Dorsolateral prefrontal cortex (tissue), 122 donors: ENCODE measurements at places on chromosomes 2 and 18. TPM values are rescaled to one million over a fixed set of nuclear protein-coding genes. Genes with fewer than 3 reads are reported as not detected.
A peak's percentile ranks its signal among the peaks of the same experiment; 100 is the strongest.

Gene COPS7B
- total RNA-seq: 48.1 TPM

Gene SERPINB5
- not detected for total RNA-seq

Gene STEAP3
- 3.5 TPM for total RNA-seq

Gene ADAM23
- total RNA-seq: 86.0 TPM

Gene LYPD1
- 11.3 TPM for total RNA-seq

Gene DES
- total RNA-seq: 9.5 TPM

Gene OXER1
- 0.32 TPM for total RNA-seq

Gene NIF3L1
- total RNA-seq: 26.3 TPM

DNA sequence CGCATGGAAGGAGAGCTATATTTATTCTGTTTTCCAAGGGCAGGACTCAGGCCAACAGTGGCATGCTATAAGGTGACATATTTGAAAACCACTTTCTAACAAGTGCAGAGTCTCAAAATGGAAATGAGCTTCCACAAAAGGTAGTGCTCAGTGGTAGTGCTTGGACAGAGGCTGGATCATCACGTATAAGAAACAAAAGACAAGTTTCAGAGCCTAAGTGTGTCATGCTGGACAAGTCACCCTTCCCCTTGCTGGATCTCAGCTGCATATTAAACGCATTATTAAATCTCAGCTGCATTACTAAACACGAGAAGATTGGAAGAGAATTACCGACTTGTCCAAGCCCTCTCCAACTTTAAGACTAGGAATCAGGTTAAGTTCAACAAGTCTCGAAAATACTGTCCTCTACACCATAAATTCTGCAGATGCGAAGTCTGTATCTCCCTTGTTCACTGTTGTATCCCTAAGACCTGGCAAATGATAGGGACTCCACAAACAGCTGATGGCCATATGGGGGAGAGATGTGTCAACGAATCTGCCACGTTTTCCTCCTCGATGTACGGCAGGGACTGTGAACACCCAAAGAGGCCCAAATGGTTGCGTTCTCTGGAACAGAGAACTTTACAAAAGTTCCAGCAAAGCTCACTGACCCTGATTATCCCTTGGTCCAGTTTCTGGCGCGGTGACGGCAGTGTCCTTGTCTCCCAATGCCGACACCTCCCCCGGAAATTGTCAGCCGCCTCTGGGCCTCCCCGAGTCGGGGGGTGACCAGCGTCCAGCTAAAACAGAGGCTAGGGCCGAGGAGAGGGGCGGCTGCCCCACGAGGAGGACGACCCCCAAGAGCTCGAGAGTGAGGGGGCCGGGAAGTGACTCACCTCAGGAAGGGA is 611 bp downstream of the NOL10 start:
- DNase-seq: peak; percentile 17

DNA sequence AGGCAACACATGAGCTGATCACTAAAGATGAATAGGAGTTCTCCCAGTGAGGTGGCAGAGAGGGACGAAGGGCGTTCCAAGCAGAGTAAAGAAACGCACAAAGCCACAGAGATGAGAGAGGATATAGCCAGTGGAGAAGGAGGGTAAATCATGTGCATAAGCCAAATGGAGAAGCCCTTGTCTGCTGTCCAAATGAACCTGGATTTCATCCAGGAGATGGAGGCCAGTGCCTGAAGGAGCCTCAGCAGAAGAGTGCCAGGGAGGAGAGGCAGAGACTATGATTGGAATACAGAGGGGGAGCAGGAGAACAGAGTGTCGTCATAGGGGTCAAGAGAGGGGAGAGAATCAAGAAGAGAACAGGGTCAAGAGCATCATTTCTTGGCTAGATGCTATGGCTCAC is 48.9 kb upstream of the STPG4 start:
- DNase-seq: no peak

GRCh38 chr2:106142683-106143082 is 51.4 kb downstream of the UXS1 start:
- no peak for DNase-seq

DNA sequence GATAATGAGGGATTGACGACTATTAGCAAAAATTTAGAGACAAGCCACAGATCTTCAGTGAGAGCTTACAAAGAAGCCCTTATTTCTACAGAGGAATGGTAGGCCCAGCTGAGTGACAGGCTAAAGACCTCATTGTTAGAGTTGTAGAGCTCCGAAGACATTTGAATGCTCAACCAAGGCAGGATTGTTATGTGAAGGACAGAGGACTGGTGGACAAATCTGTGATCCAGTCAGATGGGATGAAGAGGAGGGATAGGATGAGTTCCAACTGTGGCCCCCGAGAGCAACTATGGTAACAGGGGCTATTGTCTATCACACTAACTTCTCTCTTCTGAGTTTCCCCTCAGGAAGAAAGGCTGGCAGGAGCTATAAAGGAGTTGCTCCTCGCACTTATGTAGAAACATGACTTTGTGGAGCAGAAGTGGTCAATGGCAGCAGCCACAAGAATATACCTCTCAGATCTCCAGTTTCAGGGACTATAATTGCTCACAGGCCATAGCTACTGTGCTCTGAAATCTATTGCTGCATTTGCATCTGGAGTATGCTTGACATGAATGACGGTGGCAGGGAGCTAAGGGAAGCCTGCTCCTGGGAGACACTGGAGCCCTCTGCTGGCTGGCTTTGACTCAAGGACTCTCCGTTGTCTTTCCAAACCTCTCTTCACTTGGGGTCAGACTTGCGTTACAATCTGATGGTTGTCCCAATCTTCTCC is 50.3 kb upstream of the GREB1L start:
- peak; percentile 68 for DNase-seq

DNA sequence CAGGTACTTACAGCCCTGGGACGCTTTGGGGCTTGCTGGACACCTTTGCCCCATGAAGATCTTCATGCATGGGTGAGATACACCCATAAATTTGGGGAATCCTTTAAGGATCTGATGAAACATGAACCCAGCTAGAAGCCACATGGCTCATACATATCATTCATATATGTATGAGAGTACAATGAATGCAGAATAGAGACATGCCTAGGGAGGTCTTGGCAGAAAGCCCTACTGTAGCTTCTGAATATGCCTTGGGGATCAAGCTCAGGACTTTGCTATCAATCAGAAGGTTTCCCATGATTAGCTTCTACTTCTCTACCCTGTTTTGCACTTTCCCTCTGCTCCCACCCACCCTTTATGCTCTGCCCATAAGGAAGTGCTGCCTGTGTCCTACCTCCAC is 368.4 kb downstream of the LPIN1 start:
- no peak for DNase-seq

GRCh38 chr2:190781604-190782198 is 98.9 kb upstream of the GLS start:
- DNase-seq: no peak

GRCh38 chr2:68385907-68386287 is 20.8 kb downstream of the PLEK start:
- no peak for DNase-seq

- no peak for DNase-seq
Measured at GRCh38 chr2:38735999-38736320, 15.2 kb downstream of the SRSF7 start.

GRCh38 chr2:231987124-231987727 is 25.7 kb downstream of the DIS3L2 start:
- no peak for DNase-seq

DNA sequence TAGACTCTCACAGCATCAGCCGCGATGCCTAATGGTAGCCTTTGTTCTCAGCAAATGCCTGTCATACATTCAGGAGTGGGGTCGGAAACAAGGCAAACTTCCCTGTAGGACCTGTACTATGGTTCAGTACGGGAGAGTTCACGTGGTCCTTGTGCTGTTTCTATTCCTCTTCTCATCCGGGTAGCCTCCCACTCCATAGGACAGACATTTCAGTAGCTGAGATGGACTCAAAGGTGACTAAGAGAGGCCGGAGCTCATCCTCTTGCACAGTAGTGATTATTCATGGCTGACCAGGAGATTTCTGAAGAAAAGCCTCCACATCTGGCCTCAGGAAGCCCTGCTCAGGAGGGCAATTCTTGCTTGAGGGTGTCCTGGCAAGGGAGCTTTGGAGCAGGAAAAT is 117.8 kb upstream of the SPRED2 start:
- DNase-seq: no peak

DNA sequence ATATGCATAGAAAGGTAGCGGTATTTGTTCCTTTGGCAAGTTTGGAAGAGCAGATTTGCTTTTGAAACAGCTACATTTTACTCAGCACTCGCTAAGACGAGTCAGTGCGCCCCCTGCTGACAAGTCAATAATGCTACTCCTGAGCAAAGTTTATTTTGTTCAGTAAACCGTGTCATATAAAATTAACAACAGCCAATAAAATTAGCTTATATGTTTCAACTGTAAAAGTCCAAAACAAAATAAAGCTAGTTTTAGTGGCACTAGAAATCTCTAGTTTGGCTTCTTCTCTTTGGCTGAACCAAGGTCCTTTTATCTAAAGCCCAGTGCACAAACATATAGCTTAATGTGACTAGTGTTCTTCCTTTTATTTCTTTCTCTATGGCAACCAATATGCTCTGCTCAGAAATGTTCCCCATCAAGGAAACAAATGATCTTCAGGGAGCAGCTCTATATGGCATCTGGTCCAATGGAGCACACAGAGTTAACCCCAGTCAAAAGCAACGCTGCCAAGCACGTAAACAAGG is 4.2 kb upstream of the POU3F3 start:
- DNase-seq: peak; percentile 79

GRCh38 chr2:119760237-119760955 is 674 bp downstream of the PTPN4 start:
- peak; percentile 50 for DNase-seq
